Urinary bladder (tissue), 4 donors: ENCODE measurements at places on chromosomes 16 and 17. TPM values are rescaled to one million over a fixed set of nuclear protein-coding genes. Genes with fewer than 3 reads are reported as not detected.

GRCh38 chr16:89054261-89054661 is 39.4 kb upstream of the ACSF3 start:
- no peak for DNase-seq

DNA sequence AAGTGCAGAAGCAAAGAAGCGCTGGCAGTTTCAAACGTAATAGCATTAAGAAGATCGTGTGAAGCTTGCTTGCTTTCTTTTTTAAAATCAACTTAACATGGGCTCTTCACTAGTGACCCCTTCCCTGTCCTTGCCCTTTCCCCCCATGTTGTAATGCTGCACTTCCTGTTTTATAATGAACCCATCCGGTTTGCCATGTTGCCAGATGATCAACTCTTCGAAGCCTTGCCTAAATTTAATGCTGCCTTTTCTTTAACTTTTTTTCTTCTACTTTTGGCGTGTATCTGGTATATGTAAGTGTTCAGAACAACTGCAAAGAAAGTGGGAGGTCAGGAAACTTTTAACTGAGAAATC is 17.4 kb upstream of the RAB11FIP4 start:
- DNase-seq = no peak

- DNase-seq = no peak
Observed at GRCh38 chr17:12592941-12593340, 72.7 kb upstream of the MYOCD start.

DNA sequence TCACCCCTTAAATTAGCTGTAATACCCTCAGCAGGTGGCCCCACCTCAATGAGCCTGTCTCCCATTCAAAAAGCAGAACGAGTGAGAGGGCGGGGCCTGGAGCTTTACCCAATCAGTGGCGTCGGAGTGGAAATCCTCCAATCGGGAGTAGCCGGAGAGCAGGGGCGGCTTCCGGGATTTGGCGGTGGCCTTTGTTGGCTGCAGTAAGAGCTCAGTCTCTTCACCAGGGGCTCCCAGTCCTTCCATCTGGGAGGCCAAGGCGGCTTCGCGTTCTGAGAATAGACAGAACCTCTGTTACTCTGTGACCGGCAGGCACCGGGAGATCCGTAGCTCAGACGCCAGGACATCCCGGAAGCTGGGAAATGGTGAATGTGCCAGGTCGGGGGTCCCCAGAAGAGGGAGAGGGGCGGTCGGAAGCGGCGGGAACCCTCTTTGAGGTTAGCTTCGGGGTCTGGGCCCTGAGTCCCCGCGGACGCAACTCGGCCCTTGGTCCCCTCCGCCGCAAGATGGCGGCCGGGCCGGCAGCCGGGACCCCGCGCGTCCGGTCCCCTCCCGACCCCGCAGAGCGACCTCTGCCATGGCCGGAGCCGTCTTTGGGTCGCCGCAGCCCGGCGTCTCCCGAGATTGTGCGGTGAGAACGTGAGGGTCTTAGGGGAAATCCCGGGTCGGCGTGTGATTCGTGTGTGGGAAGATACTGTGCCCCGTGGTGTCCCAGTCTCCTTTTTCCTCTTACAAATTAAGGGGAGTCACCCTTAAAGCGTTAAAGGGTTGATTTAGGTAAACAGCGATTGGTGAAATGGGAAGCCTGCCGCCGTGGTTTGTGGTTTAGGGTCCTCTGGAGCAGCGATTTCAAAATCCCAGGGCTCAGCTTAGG is 160.3 kb upstream of the ZNF267 start:
- peak; percentile 90 for DNase-seq

- no peak for DNase-seq
Observed at GRCh38 chr16:96935-97381, 18.9 kb downstream of the MPG start.

DNA sequence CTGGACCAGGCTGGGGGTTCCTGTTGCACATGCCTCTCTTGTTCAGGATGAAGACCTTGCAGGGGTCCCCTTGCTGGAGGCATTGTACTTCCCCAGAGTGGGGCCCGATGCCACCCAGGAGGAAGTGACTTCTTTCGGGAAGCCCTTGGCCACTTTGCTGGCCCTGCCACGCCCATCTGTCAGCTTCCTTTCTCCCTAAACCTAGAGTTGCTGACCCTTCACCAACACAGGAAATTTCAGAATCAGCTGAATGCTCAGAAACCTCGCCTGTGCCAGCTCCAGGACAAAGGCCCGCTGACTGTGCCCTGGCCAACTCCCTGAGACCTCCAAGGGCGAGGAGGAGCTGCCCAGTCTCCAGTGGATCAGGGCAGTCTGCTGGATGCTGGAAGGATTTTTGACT is 26.7 kb downstream of the WNT9B start:
- DNase-seq = no peak

Gene LITAFD
- total RNA-seq = not detected

Gene CAMKK1
- total RNA-seq = 5.8 TPM

Gene VMO1
- total RNA-seq = 0.95 TPM

GRCh38 chr17:36942019-36942599 is 4.8 kb downstream of the LHX1 start:
- no peak for DNase-seq

DNA sequence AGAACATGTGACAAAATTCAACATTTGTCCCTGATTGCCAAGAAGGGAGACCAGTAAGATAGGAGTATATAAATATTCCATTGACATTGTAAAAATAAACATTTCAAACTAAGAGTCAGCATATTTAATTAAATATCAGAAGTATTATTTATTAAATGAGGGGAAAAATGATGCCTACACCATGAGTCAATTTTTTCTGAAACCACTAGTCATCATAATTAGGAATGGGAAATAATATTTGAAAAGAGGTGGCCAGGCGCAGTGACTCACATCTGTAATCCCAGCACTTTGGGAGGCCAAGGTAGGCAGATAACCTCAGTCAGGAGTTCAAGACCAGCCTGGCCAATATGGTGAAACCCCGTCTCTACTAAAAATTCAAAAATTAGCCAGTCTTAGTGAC is 2.1 kb downstream of the CMTM1 start:
- DNase-seq = no peak

DNA sequence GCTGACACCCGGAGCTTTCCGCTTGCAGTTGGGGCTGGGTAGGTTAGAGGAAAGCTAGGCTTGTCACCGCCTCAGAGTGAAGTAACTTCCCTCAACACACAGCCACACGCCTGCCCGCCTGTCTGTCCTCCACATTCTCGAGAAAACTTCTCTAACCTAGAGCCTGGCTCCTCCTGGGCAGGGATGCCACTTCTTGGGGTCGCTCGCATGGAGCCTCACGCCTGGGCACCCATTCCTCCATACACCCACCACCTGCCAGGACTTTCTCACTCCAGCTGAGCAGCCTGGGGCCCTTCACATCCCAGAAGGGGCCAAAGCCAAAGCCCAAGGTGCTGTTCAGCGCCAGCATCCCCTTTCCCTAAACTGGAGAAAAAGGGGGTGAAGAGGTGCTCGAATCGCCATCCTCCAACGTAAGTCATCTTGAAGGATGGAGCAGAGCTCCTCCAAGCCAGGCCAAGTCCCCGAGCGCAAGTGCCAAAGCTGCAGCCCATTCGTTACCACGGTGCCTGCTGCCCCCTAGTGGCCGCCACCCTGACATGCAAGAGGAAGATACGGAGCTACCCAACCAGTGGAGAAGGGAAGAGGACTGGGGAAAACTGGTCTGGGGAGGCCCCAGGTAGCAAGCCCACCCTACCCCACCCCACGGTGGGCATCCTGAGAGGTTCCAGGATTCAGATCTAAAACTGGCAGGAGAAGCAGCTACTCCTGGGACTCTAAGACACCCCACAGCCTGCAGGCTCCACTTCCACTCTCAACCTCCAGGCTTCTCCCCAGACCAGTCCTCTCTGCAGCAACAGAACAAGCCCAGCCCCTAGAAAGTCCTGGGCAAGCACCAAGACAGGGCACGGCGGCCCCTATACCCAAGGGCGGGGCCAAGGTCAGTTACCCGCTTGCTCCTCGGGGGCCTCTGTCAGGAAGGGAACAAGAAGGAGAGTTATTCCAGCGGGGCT is 63.1 kb downstream of the MYO18A start:
- no peak for DNase-seq

- no peak for DNase-seq
Observed at GRCh38 chr17:29625037-29625750, 2.5 kb upstream of the CORO6 start.

GRCh38 chr17:34163123-34163522 is 92.0 kb upstream of the CCL2 start:
- DNase-seq = no peak

Gene CCDC144A
- total RNA-seq = 4.7 TPM

DNA sequence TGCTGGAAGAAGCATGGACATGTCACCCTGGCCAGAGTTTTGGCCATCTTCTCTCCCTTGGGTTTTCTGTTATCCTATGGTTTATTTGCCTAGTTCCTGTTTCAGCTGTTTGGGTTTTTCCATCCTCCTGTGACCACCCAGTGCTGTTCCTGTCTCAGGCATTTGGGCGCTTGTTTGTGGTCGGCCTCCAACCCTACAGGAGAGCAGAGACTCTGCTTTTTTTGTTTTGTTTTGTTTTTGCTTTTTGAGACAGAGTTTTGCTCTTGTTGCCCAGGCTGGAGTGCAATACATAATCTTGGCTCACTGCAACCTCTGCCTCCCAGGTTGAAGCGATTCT is 3.3 kb upstream of the ZC3H7A start:
- DNase-seq = no peak

Gene HID1
- 5.7 TPM for total RNA-seq

Gene CDH16
- not detected for total RNA-seq

- DNase-seq = no peak
Observed at GRCh38 chr17:68431661-68432071, 25.6 kb downstream of the WIPI1 start.

GRCh38 chr16:59469266-59469665 is 735.1 kb upstream of the GOT2 start:
- DNase-seq = no peak

DNA sequence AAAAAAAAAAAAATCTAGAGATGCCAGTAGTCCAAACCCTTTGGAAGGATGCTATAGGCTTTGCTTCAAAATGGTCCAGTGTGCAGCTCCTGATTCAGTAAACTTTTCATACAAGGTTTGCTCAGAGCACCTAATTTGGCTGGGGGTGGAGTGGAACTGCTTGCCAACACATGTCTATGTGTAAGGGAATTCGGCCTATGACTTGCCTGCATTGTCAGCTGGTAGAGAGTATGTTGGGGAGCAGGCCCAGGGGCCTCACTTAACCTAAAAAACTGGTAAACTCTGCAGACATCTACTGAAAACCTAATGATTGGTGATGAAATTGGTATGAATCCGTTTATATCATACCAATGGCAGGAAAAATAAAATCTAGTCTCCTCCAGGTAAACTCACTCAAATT is 1.5 kb upstream of the MFSD6L start:
- DNase-seq = no peak

DNA sequence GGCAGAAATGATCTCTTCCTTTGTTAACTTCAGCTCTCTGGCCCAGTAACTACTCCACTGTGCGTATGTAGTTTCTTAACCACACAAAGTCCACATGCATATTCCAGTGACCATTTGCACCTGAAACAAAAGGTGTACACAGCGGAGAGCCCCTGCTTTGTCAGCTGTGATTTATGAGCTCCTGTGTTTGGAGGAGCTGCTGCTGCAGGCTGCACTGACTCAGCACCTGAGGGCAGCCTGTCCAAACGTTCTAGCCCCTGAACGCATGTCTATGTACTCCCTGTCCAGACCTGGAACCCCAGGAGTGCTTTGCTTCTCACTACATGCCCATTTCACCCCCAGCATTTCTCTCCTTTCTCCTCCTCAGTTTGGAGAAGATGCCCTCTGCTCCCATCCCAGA is 216.1 kb downstream of the ABCC12 start:
- no peak for DNase-seq

- no peak for DNase-seq
Observed at GRCh38 chr16:84484579-84485254, 19.7 kb downstream of the MEAK7 start.

GRCh38 chr17:37286430-37286829 is 89.4 kb upstream of the C17orf78 start:
- no peak for DNase-seq

Gene C17orf107
- 7.7 TPM for total RNA-seq

- DNase-seq = no peak
Observed at GRCh38 chr16:4338125-4338582, 13.0 kb downstream of the PAM16 start.

DNA sequence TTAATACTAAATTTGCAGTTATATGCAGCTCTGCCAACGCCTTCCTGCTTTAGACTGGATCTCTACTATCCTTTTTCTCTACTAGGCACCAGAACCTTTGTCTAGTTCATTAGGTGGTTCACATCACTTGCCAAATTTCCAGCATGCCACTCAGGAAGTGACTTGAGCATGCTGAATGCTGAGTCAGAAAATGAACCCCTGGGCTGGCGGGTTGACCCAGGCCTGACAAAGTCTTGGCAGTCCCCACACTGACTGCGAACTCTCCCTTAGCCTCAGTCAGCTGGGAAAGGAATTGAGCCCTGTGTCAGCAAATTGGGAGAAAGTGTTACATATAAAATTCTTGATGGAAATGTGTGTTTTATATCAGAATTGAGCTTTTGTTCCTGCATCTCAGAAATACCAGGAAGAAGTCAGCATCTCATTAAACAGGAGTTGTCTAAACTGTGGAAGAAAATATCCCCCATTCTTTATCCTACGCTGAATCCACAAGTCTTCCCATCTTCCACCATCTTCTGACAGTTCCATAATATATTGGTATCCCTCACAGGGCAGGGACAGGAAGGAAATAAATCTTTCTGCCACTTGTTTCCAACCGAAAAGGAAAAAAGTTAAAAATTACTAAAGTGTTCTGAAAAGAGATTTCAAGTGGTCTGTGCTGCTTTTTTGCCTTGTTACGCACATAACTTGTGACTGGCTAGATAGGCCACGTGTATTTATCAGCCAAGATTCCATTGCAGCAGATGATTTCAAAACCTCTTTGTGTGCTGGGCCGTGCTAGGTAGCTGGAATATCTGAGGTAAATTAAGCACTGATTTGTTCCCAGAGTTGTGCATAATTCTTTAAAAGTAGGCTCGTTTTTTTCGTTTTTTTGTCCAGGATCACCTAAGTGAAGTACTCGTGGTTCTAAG is 16.7 kb upstream of the SLC12A3 start:
- no peak for DNase-seq

Gene IGSF6
- 4.0 TPM for total RNA-seq

Gene MARF1
- 45.0 TPM for total RNA-seq

GRCh38 chr16:62018301-62019060 is 17.8 kb downstream of the CDH8 start:
- no peak for DNase-seq

Gene SNX20
- total RNA-seq = 1.4 TPM

Gene PPP1R27
- not detected for total RNA-seq

- DNase-seq = no peak
Observed at GRCh38 chr17:82121246-82121645, 23.2 kb upstream of the FASN start.

Gene OR2C1
- total RNA-seq = 0.85 TPM

Gene CPNE7
- not detected for total RNA-seq
